Brain microvascular endothelial cell (primary cell): ENCODE measurements at places on chromosomes 3 and 15.

GRCh38 chr15:98800437-98801233 is 152.3 kb downstream of the IGF1R start:
- peak; percentile 74 for DNase-seq

- no peak for DNase-seq
These were observed 10.6 kb downstream of the LRRC58 start for GRCh38 chr3:120338517-120338916.

DNA sequence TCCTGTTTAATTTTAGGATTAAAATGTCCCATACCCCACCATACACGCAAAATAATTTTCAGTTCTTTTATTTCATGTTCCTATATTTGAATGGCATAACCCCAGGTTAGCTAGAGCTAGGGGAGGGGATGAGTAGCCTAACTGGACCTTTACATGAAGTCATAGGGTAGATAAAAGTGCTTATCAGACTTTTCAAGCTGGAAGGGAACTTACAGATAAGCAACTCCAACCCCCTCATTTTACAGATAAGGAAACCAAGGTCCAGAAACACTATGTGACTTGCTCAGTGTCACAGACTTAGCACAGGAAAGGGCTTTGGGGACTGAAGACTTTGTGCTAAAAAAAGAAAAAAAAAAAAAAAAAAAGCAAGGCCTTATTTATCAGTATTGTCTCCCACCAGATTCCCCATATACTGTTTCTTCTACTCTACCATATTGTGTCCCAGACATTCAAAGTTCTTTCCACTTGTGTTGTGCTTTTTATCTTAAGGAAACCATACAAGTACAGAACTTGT is 10.6 kb upstream of the TNIK start:
- no peak for DNase-seq

DNA sequence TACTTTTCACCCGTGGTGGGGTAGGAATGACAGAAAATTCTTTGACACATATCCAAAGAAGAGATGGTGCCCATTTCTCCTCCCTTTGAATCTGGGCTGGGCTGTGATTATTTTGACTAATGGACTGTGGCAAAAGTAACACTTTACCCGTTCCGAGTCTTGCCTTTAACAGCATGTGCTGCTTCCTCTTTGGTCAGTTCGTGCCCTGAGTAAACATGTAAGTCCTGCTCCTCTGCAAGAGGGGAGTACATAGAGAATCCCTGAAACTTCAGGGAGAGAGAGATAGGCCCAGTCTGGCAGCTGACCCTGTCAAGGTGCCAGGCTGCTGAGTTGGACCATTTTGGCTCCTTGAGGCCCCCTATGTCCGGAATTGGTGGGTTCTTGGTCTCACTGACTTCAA is 243.1 kb downstream of the EPHB1 start:
- DNase-seq = no peak

GRCh38 chr3:13157986-13158385 is 84.8 kb upstream of the IQSEC1 start:
- DNase-seq = no peak

GRCh38 chr3:185059766-185060165 is 93.1 kb downstream of the C3orf70 start:
- DNase-seq = no peak

DNA sequence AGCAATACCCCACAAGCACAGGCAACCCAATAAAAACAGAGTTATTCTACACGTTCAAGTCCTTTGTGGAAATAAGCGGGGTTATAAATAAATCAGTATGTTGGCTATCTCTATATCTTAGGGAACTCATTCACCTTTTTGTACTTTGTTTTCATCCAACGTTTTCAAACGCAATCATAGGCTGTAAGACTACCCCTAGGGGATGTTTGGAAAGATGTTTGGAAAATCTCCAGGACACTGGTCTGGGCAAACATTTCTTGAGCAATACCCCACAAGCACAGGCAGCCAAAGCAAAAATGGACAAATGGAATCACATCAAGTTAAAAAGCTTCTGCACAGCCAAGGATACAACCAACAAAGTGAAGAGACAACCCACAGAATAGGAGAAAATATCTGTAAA is 70.1 kb downstream of the CLDN11 start:
- DNase-seq = peak; percentile 48

- no peak for DNase-seq
These were observed 417.6 kb downstream of the TIGIT start for GRCh38 chr3:114711321-114711886.
